Stimulated activated memory B cell treated with anti-CD40 and anti-IgM and Interleukin-4, amounts not matched to agents 10 μg/mL and 1 μg/mL and 100 μg/mL, for 72 hours (primary cell): ENCODE measurements at places on chromosomes 2 and 18.

GRCh38 chr2:123438251-123438650 lies 586.8 kb upstream of the CNTNAP5 start:
- no peak for ATAC-seq

DNA sequence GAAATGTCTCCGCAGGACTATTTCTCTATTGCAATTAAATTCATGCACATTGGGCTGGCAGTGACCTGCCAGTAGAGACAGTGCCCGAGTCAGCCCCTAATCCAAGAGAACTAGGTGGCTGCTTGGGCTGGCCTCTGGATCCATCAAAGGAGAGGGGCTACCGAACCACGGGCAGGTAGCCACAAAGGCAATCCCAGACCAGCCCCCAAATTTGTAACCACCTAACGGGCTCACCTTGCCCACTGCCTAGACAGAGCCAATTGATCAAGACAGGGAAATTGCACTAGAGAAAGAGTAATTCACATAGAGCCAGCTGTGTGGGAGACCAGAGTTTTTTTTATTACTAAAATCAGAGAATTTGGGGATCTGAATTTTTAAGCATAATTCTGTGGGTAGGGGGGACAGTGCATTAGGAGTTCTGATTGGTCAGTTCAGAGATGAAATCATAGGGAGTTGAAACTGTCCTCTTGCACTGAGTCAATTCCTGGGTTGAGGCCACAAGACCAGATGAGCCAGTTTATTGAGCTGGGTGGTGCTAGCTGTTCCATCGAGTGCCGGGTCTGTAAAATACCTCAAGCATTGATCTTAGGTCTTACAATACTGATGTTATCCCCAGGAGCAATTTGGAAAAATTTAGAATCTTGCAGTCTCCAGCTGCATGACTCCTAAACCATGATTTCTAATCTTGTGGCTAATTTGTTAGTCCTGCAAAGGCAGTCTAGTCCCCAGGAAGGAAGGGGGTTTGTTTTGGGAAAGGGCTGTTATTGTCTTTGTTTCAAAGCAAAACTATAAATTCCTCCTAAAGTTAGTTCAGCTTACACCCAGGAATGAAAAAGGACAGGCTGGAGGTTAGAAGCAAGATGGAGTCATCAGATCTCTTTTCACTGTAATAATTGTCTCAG lies 260.4 kb upstream of the SP5 start:
- no peak for ATAC-seq

DNA sequence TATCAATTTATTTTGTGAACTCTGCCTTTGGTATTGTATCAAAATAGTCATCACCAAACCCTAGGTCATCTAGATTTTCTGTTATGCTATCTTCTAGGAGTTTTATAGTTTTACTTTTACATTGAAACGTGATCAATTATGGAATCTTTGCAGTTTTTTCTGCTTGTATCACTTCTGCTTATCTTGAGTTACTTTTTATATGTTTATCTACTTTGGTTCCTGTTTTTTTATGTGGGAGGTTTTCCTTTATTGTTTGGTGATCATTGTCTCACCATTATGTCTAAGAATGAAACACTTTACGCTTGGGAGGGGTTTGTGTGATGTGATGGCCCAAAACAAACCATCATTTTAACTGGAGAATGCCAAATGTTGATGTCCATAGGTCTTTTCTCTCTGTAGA lies 261.2 kb downstream of the SPAG16 start:
- no peak for ATAC-seq

DNA sequence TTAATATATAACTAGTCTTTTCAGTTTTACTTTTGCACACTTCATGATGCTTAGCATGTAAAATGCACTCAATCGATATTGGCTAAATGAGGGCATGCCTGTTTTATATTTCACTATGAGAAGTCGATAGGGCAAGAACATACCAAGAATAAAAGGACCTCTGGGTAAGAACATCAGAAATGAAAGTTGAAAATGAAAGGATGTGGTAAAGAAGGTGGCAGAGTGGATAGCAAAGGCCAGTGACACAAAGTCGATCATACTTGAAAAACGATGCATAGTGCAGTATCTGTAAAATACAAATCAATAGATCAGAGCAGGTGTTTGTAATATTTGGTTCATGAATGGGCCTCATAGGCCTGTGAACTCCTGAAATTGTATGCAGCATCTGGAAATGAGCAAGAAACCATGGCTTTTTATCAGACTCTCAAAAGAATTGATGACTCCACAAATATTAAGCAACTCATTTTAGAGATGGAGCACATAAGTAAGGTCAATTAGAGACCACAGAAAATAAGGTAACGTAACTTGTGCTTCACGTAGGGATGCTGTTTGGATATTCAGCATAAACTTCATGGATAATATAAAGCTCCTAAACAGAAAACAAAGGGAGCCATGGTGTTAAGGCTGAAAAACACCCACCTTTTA lies 653.4 kb downstream of the NYAP2 start:
- ATAC-seq = no peak

DNA sequence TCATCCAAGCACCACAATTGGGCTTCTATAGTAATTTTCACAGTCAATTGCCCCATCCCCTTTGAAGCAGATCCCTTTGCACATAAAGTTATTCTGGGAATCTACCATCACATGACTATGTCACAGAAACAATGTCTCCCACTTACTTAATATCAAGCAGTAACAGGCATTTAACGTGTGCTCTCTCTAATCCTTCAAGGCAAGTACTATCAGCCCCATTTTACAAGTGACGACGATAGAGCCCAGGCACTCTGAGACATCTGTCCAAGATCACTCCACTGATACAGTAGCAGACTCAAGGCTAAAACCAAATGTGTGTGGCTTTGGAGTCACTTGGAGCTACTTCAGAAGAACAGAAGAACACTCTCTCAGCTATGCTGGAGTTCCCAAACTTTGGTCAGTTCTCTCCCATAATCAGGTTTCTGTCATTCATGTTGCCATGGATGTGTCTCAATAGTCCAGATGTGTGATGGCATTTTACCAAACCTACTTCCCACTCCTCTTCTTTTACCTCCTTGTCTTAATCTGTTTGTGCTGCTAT lies 39.7 kb downstream of the PID1 start:
- no peak for ATAC-seq

- no peak for ATAC-seq
Measured at GRCh38 chr2:236703373-236703709, 133.7 kb downstream of the ACKR3 start.

- ATAC-seq = no peak
Measured at GRCh38 chr2:134555411-134555810, 163.4 kb downstream of the TMEM163 start.

GRCh38 chr2:234673501-234673900 lies 176.6 kb upstream of the ARL4C start:
- no peak for ATAC-seq

- no peak for ATAC-seq
Measured at GRCh38 chr2:7243276-7243675, 326.1 kb downstream of the RNF144A start.

- ATAC-seq = no peak
Measured at GRCh38 chr2:50529600-50530218, 502.2 kb downstream of the NRXN1 start.

GRCh38 chr2:60371681-60372080 lies 181.8 kb downstream of the BCL11A start:
- no peak for ATAC-seq

GRCh38 chr2:113233593-113234550 lies 44.8 kb downstream of the PAX8 start:
- no peak for ATAC-seq

GRCh38 chr2:128311216-128311754 lies 7.4 kb downstream of the HS6ST1 start:
- no peak for ATAC-seq

DNA sequence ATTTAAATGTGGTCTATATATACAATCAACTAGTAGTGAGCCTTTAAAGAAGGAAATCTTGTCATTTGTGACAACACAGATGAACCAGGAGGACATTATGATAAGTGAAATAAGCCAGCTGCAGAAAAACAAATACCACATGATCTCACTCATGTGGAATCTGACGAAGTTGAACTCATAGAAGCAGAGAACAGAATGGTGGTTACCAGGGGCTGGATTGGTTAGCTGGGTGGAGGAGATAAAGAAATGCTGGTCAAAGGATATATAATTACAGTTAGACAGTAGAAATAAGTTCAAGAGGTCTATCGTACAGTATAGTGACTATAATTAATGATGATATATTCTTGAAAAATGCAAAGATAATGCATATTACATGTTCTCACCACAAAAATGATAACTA lies 267.9 kb downstream of the FBXO15 start:
- no peak for ATAC-seq

DNA sequence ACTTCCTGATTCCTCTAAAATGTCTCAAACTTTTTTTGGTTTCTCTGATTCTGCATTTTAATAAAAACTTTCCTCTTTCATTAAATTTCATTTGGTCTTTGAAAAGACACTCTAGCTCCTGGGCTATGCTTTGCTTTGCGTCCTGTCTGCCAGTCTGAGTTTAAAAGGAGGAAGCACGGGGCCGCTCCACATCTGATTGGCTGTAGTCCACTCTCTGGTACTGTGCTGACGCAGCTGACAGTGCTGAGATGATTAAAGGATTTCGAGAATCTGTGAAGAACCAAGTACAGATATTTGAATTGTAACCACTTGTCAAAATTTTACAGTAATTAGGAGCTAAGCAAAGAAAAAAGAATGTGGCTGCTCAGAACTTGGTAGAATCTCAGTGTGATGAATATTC lies 199.6 kb upstream of the HNMT start:
- no peak for ATAC-seq

DNA sequence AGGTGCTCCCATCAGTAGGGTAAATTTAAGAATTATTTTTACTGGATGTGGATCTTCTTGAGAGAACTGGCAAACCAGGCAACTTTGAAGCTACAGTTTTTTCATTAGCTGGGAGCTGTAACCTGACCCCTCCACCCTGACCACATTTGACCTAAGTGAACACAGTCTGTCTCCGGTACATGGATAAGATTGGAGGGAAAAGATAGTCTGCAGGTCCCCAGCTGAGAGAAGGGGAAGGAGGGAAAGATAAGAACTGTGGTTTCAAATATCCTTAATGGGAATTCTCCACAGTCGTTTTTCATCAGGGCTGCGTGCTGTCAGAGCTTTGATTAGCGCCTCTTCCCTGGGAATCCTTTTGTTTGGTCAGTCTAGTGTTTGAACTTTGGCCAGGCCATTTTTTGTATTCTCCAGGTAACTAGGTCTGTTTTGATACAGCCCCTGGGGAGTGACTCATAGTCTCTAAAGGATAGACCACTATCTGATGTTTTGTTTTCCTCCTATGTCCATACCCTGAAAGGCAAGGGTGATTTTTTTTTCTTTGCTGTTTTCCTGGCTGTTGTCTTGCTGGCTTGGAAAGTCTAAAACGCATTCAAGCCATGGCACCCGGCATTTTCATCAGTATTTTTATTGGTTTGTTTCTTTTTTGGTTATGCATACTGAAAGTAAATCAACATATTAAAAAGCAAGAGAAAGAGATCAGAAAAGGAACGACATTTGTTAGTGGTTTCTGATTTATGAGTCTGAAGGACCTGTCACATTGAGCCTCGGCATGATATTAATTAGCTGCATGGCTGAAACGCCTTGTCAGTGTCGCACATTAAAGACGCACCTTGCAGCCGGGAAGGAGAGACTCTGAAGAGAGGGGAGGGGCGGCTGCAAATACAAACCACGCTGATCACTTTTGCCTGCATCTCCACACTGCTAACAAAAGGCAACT lies 183.4 kb upstream of the FN1 start:
- no peak for ATAC-seq

- no peak for ATAC-seq
Measured at GRCh38 chr2:32792416-32792815, 154.3 kb upstream of the LTBP1 start.

DNA sequence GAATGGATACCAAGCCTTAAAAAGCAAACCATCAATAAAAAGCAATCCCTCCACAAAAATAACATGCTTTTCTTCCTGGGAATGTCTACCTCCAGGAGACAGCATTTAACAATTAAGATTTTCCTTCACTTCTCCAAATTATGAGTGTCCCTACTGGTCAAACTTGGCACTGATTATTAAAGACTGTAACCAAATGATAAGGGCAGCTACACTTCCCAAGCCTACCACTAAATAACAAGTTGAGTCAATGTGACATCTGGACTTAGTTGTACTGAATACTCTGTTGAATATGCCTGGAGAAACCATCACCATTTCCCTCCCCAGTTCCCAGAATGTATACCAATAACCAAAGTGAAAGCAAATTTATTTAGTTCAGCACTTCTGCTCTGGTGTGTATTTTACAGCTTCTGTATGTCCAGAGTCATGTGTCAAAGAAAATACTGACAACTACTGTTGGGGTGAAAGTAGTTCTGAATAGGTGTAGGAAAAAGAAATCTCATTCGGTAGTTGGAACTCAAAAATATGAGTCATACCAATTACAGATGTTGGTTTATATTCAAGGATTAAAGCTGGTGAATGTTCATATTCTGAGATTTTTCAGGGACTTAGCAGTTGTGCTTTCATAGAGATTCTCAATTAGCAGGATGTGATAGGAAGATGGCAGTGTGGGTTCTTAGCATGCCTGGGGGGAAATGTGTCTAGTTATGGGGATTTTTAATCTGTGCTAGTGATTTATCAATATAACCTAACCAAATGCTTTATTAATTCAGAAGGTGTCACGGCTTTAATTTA lies 1291.6 kb upstream of the GYPC start:
- ATAC-seq = no peak

- ATAC-seq = no peak
Measured at GRCh38 chr2:171726847-171727450, 39.7 kb downstream of the DYNC1I2 start.

- no peak for ATAC-seq
Measured at GRCh38 chr2:227033471-227034148, 130.4 kb downstream of the COL4A4 start.

GRCh38 chr2:237455764-237456163 lies 31.3 kb upstream of the MLPH start:
- ATAC-seq = peak; percentile 46

- ATAC-seq = peak; percentile 4
Measured at GRCh38 chr2:111884592-111884964, 585 bp upstream of the ANAPC1 start.

DNA sequence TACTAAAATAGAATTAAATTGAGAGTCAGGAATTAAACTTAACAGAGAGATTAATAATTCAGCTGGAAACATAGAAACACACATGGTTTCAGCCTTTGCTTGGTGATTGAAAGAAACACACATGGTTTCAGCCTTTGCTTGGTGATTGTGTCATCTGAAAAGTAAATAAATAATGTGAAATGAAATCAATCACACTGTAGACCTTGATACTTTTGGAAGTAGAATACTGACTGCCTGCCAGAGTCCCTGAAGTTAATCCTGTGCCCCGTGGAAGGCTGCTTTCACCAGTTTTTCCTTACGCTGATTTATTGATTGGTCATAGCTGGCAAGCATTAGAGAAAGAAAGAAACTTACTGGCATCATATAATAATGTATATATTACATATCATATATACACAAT lies 1252.7 kb upstream of the FAM98A start:
- no peak for ATAC-seq

GRCh38 chr18:26637324-26637723 lies 89.0 kb upstream of the KCTD1 start:
- ATAC-seq = no peak

DNA sequence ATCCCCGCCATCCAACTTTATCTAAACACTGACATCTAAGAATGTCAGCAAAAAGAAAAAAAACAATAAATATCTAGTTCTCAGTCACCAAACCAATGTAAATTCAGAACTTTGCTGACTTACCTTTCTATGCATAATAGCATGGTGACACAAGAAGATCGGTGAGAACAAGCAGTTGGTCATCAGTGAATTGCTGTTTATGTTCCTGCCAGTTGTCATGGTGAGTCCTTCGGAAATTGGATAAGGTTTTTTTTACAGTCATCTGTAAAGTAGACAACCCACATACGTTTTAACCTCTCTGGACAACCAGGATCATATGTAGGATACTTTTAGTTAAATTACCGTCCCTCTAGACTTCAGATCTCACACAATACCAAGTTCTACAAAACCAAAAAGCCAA lies 6.2 kb upstream of the GPR75 start:
- no peak for ATAC-seq
